ENCODE measurements at places on chromosomes 2 and 18. TPM values are rescaled to one million over a fixed set of nuclear protein-coding genes. Genes with fewer than 3 reads are reported as not detected.

- peak; percentile 10 for DNase-seq
Measured at GRCh38 chr2:128215897-128216642, 102.6 kb downstream of the HS6ST1 start.

Gene SPATA3
- total RNA-seq: not detected

DNA sequence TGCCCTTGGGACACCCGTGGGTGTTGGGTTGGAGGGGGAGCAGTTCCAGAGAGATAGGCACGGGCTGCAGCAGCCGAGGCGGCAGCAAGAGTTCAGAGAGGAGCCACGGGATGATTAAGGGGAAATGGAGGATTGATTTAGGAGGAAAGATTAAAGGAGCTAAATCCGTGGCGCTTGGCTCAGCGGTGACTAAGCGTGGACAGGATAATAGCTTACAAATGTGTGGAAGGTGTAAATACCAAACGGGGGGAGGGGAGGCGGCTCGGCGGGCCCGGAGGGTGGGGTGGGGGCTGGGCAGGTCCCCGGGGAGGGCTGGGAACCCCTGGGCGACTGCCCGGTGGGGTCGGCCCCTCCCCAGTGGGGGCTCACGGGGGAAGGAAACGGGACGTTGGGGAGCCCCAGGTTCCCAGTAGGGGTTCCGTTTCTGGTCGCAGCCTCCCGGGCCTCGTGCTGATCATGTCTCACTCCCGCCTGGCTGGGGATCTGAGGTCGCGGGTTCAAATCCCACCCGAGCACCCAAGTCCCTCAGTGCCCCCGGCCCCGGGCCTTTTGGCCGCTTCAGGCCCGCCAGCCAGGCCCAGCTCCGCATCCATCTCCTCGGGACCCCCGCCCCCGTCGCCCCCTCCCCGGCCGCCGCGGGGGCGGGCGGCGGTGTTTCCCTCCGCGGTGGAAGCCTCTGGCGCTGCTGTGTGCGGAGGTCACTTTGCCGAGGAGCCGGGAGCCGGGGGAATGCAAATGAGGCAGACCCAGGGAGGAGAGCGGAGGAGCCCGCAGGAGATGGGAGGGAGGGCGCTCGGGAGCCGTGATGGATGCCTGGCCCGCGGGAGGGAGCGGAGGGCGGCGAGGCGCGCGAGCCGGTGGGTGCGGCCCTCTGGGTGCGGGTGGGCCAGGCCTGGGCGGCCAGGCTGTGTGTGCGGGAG, 8.1 kb downstream of the ASIC4 start:
- peak; percentile 61 for DNase-seq

Gene PLCD4
- total RNA-seq: 1.6 TPM

Gene C1GALT1C1L
- not detected for total RNA-seq

Gene MRPL33
- 78.6 TPM for total RNA-seq

DNA sequence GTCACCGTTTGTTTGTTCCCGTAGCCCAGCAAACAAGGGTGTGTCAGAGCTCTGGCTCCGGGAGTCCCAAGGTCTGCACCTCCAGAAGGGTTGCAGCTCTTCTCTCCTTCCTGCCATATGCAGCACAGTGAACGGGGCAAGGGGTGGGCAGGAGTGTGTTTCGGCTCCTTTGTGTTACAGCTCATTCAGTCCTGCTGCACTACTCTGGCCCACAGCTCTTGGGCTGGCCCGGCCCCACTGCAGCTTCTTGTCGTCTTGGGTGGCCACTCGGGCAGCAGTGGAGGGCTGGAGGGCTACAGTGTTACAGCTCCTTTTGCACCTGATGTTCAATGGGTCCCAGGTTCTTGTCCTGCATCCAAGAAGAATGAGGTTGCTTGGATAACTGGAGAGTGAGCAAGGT, 408.3 kb downstream of the DCC start:
- DNase-seq: no peak

DNA sequence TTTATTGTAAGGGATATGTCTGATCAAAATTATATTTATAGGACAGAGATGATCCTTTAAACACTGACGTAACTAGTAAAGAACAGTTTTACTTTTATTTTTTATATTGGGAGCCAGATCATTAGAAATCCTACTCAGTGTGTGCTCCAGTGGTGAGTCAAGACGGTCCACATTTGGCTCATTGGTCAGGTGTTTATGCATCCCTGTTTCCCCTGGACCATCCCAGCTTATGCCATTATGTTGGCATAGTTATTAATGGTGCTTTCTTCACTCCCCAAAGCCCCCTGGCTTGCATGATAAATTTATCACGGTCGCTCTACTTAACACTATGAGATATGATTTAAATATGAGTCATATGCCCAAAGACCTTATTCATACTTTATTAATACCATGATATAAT, 293.4 kb downstream of the XIRP2 start:
- no peak for DNase-seq

- DNase-seq: no peak
Measured at GRCh38 chr2:222927600-222927999, 66.8 kb downstream of the ACSL3 start.

GRCh38 chr2:217420854-217421253, 561.0 kb upstream of the TNP1 start:
- no peak for DNase-seq

GRCh38 chr2:238970553-238971081, 122.7 kb downstream of the TWIST2 start:
- no peak for DNase-seq

Gene TUBA3E
- not detected for total RNA-seq

- DNase-seq: peak; percentile 82
Measured at GRCh38 chr18:49094136-49094535, 143.4 kb upstream of the SMAD7 start.

GRCh38 chr2:207869784-207870778, 100.4 kb upstream of the FZD5 start:
- peak; percentile 63 for DNase-seq

- DNase-seq: no peak
Measured at GRCh38 chr18:58207520-58208152, 163.6 kb downstream of the NEDD4L start.

DNA sequence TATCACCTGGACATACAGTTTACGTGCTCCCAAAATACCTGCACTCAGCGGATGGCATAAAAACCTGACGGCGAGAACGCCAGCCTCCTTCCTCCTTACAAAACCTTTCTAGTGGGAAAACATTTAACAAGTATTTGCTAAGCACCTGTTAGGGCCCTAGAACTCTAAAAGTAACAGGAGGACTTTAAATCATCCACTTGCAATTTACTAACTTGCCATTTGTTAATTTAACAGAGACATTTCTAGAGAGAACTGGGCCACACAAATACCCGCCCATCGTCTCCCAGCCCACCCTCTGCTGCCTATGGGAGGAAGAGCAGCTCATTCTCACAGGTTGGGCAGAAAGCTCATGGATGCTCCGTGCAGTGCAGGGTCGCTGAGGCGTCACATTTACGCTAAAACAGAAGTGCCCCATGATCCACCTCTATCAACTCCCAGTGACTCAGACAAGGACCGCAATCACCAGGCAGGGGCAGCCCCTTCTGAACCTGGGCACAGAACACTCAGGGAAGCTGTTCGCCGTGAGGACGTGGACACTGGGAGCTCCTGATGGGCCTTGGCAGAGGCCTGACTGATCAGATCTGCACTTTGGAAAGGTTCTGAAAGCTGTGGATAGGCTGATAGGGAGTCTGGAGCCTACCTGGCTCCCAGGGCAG, 106.9 kb downstream of the HDAC4 start:
- no peak for DNase-seq

DNA sequence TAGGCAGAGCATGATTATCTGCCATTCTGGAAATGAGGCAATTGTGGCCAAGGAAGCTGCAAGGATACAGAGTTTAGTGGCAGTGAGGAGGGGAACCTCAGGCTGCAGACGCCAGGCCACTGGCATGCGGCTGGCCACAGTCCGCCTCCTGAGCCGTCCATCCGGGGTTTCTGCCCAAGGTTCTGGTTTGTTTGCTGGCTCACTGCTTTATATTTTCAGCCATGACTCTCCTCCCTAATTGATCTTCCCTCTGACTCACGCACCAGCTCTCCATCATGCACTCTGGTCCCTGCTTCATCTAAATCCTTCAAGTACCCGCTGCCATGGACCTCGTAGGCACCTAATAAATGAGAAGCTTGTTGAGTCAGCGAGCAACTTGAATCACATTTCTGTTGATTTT, 107.8 kb upstream of the REV1 start:
- no peak for DNase-seq

Gene CCDC141
- 213 TPM for total RNA-seq

DNA sequence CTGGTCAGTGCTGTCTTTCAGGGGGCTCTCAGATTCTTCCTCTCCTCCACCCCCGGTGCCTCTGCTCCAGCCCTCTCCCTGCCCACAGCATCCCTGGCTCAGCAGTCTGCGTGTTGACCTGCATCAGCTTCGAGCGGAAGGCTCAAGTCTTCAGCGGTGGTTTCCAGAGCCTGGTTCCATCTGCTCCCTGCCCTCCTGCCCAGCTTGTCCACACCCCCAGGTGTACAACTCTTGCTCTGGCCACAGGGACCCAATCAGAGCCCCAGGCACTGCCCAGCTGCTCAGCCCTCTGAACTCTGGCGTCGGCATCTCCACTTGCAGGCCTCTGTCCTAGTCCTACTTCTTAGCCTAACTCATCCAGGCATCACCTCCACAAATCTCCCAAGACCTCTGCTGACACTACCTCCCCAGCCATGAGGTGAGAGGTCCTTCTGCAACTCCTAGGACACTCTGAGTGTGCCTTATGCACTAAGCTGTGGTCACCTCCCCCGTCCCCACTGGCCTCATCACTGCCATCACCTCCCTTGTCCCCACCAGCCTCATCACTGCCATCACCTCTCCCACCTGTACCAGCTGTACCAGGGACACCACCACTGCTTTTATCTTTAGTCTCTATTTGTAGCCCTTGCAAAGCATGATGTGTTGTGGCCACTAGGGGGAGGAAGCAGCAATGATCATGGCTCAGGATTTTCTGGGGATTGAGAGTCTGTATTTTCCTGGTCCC, 60.9 kb downstream of the EDAR start:
- DNase-seq: peak; percentile 73

Gene ANKRD62
- not detected for total RNA-seq

DNA sequence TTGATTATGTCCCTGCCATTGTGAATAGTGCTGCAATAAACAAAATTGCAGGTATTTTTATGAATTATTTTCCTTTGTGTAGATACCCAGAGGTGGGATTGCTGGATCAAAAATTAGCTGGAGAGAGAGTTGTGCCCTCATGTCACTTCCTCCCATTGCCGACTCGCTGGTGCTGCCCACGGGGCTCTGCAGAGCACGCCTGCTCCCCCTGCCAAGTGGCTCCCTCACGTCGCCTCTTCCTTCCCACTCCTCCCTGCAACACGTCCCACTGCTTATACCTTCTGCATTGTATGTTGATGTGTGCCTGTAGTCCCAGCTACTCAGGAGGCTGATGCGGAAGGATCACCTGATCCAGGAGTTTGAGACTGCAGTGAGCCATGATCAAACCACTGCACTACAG, 28.1 kb downstream of the PRELID3A start:
- DNase-seq: no peak

DNA sequence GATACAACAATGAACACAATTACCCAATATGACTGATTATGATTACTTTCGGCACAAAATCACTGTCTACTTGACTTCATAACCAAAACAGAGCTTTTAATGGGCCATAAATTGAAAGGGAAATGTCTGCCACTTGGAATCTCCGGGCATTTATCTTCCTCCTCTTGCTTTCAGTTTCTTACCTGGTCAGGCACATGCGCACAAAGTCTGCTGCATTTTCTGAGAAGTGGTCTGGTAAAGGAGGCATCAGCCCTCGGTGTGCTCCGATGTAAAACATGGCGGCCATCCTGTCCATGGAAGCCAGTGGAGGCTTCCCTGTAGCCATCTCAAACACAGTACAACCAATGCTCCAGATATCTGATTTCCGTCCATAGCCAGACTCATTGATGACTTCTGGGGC, 62.0 kb downstream of the CCNT2 start:
- DNase-seq: no peak

DNA sequence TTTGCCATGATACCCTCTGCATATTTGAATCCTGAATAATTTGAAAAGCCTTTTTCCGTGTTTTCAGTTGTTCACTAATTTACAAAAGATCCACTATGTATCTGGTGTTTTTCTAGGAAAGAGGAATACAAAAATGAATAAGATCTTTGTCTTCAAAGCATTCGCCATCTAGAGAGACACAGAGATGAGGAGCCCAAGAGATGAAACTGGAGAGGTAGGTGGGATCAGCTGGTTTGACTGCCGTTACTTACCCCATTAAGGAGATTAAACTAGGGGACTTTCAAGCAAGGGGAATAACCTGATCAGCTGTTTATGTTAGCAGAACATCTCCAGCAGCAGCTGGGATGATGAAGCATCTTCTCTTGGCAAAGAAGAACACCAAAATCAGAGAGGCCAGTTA, 150.2 kb upstream of the SATB2 start:
- DNase-seq: no peak

GRCh38 chr2:217842017-217842416, 160.8 kb downstream of the TNS1 start:
- DNase-seq: no peak

Gene STEAP3
- 3.8 TPM for total RNA-seq

- no peak for DNase-seq
Measured at GRCh38 chr2:59484673-59485072, 1068.8 kb downstream of the BCL11A start.

Gene MC2R
- total RNA-seq: not detected

Gene SP140
- total RNA-seq: 0.07 TPM

Gene MAPK4
- 68.9 TPM for total RNA-seq

GRCh38 chr2:74168739-74169138, 9.9 kb downstream of the MOB1A start:
- no peak for DNase-seq

Gene DPP10
- total RNA-seq: 1.7 TPM

DNA sequence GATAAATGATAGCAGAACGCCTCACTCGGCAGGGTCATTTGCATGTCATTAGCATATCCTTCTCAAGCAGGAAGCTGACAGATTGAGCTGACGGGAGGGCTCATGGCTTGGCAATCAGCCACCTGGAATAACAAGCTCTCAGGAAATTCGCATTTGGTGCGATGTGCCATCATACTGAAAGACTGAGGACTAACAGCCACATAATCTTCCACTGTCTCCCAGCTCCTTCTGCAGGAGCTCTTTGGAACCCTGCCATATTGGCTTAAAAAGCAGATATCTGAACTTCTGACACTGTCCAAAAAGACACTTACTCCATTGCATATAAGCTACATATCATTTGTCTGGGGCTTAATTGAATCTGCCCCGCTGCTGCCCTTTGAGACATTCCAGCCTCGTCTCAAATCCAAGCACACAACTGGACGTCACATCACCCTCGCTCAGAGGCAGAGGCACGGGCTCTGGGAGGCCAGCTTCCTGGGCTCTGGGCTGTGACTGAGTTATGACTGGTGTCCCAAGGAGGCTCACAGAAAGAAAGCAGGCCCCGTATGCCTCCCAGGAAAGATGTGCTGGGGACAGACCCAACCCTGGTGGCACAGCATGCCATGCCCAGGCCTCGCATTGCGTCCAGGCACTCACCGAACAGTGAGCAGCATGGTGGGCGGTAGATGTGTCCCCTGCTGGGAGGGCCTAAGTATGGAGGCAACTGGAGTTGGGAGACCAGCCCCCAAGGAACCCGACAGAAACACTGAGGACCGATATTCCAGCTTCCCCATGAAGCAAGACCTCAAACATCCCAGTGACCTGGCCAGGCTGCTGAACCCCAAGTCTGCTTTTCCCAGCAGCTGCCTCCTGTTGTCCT, 228.0 kb downstream of the ATAD2B start:
- no peak for DNase-seq

Gene LIMS4
- 2.1 TPM for total RNA-seq
